ENCODE measurements at places on chromosomes 7 and 10.

GRCh38 chr10:12337453-12338372 is 11.6 kb upstream of the CAMK1D start:
- no peak for DNase-seq

DNA sequence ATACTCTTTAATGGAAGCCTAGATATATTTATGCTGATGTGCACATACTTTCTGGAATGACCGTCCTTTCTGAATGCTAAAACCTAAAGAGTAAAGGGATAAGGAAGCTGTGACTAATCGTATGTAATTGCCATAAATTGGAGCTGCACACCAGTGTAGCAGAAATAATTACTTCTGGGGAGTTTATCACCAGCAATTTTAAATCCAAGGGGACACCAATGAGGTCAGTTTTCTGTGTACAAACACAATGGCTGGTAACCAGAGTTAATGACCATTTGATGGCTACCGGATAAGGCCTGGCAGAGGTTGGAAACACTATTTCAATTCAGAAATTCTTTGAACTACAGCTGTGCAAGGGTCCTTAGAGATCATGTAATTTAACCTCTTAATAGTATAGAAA is 670.1 kb downstream of the REEP3 start:
- no peak for DNase-seq

GRCh38 chr7:12648704-12649261 is 38.6 kb upstream of the ARL4A start:
- DNase-seq, result no peak

- DNase-seq, result no peak
Observed at GRCh38 chr7:129773328-129773731, 161.8 kb downstream of the NRF1 start.

DNA sequence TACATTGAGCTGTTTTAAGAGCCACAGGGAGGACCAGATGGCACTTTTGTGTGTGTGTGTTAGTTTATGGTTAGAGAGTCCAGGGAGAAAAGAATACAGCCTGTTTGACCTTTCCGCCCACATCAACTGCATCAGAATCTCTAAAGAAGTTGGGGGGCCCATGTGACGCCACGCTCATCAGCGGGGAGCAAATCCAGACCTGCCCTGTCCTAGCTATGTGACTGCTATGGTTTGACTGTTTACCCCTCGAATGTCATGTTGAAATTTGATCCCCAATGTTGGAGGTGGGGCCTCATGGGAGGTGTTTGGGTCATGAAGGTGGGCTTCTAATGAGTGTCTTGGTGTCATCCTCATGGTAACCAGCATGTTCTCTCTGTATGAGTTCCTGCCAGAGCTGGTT is 128.0 kb downstream of the ADRA2A start:
- DNase-seq, result no peak

DNA sequence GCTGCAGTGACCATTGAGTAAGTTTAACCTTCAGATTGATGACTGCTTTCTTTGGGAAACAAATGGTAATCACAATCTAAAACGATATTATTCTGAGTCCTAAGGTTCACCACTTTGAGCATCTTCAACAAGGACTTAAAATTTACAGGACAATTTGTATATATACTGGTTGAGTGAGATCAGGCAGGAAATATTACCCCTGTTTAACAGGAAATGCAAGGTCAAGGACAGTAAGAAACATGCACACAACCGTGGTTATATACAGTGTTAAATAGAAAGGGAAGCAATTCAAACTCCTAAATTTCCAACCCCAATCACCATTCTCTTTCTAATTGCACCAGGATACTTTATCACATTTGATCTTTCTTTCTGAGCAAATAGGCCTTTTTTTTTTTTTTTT is 96.1 kb downstream of the ZNF277 start:
- DNase-seq, result no peak

DNA sequence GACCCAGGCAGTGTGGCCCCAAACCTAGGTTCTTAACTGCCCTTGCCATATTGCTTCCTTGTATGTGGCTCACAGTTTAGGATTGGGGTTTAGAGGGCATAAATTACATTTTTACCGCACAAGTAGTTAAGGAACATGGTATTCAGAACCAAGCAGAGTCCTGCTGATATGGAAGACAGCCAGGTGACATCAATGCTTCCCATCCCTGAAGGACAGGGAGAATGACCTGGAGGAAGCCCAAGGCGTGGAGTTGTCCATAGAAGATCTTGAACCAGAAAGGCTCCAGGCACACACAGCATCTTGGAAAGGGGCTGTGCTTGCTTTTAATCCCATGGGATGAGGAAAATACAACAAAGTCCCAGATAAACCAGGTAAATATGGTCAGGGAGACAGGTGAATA is 48.3 kb downstream of the ATXN7L1 start:
- DNase-seq, result no peak

DNA sequence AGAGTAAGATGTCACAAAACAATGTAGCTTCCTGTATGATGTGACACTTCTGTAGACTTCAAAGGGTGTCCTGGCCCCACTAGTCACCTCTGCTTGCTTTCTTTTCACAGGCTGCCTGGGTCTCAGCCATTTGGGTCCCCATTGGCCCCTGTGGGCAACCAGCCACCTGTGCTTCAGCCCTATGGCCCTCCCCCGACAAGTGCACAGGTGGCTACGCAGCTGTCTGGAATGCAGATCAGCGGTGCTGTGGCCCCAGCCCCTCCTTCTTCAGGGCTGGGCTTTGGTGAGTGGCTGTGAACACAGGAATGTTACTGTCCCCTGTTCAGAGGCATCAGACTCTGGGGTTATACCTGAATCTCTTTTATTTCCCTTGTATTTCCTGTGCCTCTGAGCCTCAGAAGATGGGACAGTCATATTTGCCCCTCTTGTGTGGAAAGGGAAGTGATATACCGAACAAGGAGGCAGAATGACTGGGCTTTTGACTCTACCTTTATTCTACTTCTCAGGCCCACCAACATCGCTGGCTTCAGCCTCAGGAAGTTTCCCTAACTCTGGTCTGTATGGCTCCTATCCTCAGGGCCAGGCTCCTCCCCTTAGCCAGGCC is 15.4 kb downstream of the SEC24C start:
- no peak for DNase-seq

DNA sequence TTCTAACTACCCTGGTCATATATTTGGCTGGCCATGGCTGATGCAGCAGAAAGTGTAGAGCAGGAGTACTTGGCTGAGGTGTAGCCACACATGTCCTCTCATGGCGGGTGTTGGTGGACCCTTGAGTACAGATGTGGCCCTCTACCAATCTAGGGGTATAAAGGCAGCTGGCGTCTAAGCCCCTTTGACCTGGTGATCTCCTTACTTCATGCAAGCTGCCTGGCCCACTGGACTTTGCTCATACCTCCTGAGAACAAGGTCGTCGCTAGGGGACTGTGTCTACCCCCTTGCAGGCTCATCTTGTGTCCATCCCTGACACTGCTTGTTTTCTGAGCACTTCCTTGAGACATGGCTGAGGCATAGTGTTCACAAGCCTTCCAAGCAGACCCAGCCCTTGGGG is 287.8 kb downstream of the RPS24 start:
- DNase-seq, result no peak

- DNase-seq, result no peak
Observed at GRCh38 chr7:28984217-28984616, 26.1 kb upstream of the TRIL start.

GRCh38 chr7:136148920-136149319 is 171.8 kb upstream of the MTPN start:
- no peak for DNase-seq
